ENCODE measurements at places on chromosomes 7 and 10.

DNA sequence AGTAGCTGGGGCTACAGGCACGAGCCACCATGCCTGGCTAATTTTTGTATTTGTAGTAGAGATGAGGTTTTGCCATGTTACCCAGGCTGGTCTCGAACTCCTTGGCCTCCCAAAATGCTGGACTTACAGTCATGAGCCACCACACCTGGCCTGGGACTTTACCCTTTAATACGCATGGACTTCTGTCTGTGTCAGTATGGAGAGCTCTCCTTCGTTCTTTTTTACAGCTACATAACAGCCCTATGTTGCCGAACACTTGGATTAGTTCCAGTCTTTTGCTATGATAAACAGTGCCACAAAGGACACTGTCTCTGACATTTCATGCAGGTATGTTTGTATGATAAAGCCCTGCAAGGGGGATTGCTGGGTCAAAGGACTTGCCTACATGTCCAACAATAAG is 10.9 kb upstream of the OAT start:
- no peak for DNase-seq

DNA sequence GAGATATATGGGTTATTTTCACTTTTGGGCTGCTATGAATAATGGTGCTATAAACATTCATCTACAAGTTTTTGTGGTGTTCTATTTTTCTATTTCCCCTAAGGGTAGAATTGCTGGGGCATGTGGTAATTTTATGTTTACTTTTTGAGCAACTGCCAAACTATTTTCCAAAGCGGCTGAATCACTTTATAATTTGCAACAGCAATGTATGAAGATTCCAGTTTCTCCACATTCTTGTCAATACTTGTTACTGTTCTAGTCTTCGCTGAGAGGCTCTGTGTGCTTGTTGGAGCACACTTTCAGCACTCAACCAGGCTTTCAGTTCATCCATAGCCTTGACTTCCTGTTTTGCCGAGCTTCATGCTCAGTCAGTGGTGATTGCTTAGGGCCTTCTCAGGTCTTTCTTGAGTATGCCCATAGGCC is 39.0 kb downstream of the ADK start:
- DNase-seq: no peak

DNA sequence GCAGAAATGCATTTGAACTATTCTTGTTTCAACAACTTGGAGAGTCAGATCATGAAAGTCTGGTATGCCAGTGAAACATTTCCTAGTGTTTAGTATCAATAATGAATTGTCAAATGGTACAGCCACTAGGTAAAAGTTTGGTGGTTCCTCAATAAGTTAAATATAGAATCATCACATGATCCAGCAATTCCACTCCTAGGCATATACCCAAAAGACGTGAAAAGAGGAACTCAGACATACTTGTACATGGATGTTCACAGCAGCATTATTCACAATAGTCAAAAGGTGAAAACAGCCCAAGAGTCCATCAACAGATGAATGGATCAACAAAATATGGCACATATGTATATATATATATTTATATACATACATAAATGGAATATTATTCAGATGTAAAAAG is 67.0 kb upstream of the HPS1 start:
- no peak for DNase-seq

DNA sequence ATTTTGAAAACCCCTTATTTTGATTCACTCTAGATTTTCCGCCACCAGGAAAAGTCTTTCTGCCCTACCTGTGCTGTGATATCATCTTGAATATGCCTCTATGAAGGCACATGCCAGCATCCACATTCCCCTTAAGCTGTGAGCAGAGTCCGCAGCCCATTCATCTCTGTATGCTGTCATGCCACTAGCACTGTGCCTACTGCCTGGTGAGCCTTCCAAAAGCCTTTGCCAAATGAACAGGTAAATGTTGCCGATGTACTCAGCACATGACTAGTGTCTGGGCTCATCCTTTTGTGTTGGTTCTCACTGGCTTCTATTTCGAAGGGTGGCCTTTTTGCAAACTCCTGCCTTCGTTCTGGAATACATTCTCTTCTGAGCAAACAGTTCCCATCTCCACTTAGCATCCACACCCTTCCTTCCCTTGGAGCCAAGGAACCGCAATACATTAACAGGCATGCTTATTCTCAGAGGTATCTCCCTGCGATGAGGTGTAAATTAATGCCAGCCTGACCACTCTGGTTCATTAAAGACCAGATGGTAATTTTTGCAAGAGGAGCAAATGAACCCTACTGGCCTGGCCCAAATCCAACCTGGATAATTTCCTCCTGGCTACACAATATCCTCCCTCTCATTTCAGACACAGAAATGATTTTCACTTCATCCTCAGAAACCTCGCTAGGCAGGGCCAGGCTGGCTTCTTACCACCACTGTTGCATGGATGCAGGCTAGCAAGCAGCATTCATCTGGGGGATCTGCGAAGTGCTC is 339.7 kb upstream of the NFE2L3 start:
- DNase-seq: no peak

DNA sequence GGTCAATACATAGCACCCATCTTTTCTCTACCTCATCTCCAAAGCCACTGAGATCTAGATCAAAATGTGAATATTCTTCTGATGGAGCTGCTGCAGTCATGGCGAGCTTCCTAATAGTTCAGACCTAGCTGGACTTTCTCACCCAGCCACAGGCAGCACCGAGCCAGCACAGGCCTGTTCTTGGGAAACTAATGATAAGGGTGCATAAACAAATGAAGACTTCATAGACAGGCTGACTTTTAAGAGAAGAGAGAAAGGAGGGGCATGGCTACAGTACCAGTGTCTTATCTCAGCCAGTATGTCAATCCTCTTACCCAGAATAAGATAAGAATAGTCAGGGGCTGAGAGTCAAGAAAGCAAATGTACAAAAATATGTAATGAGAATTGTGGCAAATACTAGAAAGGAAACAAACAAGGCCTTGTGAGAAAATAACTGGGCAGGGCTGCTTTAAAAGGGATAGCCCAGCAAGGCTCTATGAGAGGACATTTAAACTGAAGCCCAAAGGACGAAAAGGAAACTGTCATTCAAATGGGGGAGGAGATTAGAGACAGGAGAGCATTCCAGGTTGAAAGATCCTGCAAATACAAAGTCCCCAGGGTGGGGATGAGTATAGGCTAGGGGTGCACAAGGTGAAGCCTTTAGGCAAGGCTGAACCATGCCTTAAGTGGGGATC is 21.8 kb upstream of the CDK14 start:
- no peak for DNase-seq

DNA sequence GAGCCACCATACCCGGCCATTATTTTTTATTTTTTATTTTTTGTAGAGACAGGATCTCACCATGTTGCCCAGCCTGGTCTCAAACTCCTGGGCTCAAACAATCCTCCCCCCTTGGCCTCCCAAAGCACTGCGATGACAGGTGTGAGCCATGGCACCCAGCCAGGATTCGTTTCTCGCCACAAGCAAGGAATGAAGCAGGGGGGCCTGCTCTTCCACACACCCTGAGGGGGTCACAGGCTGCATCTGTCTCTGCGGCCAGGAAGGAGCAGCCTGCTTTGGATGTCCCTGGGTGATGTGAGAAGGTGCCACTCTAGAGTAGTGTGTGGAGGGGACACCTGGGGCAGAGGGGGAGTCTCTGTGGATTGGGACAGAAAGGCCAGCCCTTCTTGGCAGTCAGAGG is 61.3 kb upstream of the TNRC18 start:
- DNase-seq: no peak

GRCh38 chr10:100697070-100697469 is 48.3 kb upstream of the PAX2 start:
- DNase-seq: no peak

DNA sequence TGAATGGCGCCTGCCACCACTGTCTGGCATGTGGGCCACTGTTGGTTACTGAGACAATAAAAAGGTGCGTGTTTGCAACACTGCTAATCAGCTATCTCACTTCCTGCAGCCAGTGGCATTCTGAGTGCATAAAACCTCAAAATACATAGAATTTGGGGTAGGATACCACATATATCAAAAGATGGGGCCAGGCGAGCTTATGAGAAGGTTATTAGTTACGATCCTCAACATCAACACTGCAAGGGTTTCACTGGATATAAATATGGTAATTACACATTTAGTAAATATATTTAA is 200.2 kb downstream of the WDR37 start:
- DNase-seq: no peak

DNA sequence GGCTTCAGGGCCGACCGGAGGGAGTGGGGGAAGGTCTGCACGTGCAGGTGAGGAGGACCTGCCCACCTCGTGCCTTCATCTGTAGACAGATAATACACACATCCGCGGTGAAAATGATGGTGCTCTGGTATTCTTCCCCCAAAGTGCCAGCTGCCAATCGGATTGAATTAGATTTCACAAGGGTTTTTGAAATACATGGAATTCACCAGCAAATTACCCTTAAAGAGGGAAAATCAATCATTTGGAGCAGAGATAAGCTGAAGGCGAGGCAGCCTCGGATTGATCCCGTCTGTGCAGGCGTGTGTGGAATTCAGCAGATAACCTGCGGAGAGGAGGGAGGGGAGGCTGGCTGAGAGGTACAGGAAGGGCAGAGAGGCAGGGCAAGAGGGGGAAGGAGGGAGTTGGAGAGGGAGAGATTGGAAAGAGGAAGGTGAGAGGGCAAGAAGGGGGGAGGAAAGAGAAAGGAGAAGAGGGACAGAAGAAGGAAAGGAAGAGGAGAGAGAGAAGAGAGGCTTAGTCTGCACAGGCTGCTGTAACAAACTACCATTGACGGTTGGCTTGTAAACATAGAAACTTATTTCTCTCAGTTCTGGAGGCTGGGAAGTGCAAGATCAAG is 84.2 kb downstream of the C10orf105 start:
- no peak for DNase-seq

DNA sequence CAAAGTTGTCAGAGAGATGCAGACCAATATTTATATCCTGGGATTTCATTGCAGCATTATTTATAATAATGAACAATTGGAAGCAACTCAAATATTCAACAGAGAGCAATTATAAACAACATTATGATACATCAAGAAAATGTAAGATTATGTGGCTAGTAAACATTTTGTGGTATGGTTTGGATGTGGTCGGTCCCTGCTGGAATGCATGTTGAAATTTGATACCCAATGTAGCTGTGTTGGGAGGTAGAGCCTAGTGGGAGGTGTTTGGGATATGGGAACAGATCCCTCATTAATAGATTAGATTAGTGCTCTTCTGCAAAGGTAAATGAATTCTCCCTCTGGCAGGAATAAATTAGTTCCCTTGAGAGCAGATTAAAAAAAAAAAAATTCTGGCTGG is 350.9 kb downstream of the ANKRD30A start:
- no peak for DNase-seq

GRCh38 chr7:111852081-111852480 is 289.8 kb upstream of the IMMP2L start:
- no peak for DNase-seq

GRCh38 chr10:109956454-109957091 is 33.3 kb upstream of the XPNPEP1 start:
- DNase-seq: no peak

DNA sequence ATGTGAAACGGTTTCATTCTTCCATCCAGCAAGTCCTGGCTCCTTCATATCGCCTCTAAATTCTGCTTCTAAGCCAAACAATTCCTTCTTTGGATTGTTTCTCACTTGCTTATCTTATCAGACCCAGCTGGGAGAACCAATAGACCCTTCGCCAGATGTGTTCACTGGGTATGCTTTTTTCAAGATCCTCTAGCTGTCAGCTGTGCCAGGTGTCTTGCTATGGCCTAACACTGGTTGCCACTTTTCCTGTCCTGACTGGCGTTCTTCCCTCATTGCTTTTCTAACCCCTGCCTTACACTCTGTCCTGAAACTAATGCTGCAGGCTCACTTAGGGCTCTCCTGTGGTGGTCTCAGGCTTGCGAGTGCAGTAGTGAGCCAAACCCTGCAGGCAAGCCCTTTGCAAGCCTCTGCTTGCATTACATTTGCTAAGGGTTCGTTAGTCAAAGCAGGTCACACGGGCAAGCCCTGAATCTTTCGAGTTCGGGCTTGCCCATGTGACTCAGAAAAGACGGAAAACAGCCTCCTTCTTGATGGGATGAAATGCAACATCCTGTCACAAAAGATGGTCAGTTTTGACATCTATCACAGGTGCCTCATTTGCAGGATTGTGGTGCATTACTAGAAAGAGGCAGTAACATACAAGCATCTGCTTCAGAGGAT is 92.8 kb downstream of the VWC2 start:
- DNase-seq: no peak

DNA sequence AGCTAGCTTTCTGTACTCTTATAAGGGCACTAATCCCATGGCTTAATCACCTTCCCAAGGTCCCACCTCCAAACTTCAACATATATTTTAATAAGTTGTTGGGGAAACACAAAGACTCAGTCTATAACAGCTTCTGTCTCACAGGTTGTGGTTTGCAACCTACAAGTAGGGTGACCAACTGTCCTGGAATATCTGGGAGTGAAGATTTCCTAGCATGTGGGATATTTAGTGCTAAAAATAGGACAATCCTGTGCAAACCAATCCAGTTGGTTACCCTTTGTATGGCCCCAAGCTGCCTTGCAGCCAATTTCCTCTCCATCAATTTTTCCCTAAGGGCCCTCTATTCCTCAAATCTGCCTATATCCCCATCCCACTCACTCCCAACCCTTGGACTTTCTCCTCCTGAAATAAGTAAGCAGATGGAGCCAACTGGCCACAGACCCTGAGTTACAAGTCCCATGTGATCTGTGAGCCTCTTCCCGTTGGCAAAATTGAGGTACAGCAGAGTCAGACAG is 82.3 kb downstream of the FAM13C start:
- DNase-seq: no peak

DNA sequence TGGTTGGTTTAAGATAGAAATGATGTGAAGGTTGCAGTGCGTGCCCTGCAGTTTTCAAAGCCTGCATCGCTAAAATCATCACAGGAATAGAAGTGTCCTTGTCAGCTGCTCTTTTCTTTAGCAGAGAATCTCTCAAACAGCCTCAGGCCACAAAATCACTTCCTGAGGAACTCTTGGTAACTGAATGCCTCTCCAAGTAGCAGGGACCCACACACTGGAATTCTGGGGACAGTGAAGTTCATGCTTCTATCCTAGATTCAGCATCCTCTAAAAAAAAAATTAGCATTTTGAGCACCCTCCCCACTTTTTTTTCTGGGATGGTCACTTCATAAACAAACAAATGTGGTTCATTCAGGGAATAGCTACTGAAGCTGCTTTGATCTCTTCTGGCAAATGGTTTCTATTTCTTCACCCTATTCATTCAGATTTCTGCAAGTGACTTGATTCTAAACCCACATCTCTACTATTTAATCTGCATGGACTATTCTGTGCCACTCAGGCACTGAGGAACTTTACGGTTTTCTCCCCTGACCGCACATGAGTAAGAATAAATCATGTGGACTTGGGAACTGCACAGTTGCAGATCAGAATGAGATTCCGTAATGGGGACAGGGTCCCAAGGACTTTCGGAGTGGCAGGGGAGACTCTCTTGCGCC is 306.9 kb downstream of the FRMD4A start:
- DNase-seq: no peak

- peak; percentile 13 for DNase-seq
Observed at GRCh38 chr7:38105874-38106483, 72.1 kb upstream of the STARD3NL start.

DNA sequence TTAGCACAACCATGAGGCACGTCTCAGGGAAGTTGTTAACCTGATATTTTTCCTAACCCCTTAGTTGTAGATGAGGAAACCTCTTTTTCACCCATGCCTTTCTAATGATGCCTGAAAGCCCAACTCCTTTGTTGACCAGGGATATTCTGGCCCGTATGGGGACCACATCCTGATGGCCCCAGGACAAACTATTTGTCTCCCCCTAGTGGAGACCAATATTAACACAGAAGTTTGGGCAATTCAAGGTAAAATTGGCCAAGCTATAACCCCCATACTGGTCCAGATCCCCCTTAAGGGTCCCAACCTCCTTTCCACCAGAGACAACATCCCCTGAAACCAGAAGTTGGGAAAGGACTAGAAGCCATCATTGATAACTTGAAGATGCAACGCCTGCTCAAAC is 893.3 kb downstream of the SORCS1 start:
- DNase-seq: no peak

Data from head of caudate nucleus (tissue), 42 donors.